ENCODE measurements at places on chromosomes 2 and 18.
A peak's percentile ranks its signal among the peaks of the same experiment; 100 is the strongest.

DNA sequence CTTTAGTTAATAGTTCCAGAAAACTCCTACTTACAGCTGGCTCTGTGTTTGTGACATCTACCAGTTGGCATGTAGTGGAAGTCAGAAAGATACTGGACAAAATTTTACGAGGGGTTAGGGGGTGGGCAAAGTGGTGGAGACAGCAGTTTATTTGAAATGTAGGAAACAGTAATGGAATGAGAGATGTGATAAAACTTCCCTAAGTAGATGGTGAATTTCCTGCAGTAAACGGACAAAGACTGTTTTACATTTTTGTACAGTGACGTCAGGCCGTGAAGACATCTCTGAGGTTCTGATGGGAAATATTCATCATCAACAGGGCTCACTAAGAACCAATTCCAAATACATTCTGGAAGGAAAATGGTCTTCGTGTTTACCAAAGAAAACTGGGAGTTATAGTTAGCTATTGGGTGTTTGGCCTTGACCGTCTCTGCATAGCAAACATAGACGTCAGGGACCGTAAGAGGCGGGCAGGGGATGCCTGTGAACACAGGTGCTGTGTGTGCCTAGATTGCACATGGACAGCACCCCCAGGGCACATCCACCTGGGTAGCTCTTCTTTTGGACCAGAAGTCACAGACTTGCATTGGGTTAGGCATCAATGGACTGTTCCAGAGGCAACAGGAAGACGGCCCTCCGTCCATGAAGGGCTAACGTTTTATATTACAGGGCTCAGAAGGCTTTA is 131.5 kb downstream of the ZNF516 start:
- no peak for DNase-seq

DNA sequence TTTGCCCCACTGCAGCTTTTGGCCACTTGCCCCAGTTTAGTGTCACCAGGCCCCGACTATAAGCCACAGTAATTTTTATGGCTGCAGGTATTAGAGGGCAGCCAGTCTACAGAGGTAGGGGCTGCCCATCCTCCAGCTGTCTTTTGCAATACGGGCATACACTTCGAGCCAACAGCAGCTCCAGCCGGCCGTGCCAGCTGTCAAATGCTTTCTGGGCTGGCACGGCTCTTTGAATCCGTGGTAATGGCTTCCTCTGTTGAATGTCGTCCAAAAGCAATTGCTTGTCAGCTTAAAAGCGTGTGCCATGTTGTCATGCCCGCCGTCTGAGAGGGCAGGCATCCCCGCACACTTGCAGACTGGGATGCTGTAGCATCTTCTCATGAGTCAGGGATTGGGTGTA is 41.3 kb downstream of the BCL2L11 start:
- DNase-seq, result no peak

DNA sequence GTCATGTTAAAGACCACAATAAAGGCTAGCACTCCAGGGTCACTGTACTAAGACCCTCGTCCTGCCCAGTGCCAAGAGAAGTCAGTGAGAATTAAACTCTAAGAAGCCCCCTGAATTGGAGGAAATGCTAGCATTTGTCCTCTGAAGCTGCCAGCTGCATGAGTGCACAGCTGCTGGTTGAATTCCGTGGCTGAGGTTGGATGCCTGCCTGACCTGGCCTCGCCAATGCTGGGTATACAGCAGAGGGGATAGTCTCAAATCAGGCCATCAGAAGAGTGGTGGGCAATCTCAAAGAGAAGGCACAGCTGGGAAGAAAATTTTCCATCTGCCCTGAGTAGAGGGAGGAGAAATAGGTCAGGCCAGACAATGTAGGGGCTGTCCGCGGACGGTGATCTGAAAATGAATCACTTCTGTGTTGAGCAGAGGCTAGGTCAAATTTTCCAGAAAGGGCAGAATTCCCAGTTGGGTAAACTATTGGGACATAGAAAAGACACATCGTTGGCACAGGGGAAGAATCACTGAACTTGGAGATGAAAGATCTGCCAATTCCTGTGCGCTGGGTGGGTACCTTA is 110.5 kb upstream of the AGAP1 start:
- DNase-seq, result no peak

- DNase-seq, result no peak
Measured at GRCh38 chr2:26723991-26724750, 31.6 kb downstream of the KCNK3 start.

GRCh38 chr2:191115804-191116203 is 35.0 kb downstream of the STAT4 start:
- DNase-seq, result no peak

DNA sequence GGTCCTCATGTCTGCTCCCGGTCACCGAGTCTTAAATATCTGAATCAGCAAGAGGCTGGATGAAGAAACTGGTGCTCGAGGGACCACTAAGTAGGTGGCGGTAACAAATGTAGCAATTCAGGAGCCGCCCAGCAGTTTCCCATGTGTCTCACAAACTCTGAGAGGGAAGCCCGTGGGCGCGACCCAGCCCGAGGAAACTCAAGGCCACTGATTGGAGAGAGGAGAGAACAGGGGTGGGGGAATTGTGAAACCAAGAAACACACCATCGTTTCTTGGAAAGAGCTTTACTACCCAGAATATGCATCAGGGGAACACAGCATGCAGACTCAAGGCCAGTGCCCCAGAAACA is 10.8 kb downstream of the MLPH start:
- no peak for DNase-seq

DNA sequence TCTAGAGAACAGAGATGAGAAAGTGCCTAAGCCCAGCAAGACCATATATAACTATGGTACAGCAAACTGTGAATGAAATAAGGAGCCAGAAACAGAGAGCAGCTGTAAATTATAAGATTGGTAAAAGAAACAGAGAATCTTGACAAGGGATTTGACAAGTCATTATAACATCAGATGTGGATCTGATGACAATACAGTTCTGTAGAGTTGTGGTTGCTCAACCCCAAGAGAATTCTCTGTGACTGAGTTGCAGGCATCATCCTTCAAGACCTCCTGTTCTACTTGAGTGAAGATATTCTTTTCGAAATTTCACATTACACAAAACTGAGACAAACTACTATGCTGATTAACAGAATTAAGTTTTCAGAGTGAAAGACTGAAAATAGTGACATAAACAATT is 343.1 kb upstream of the SLC39A10 start:
- DNase-seq, result no peak

- peak; percentile 92 for DNase-seq
Measured at GRCh38 chr2:208031608-208032019, 6.3 kb upstream of the PLEKHM3 start.

GRCh38 chr2:1591978-1592907 is 152.1 kb downstream of the PXDN start:
- DNase-seq, result peak; percentile 34

DNA sequence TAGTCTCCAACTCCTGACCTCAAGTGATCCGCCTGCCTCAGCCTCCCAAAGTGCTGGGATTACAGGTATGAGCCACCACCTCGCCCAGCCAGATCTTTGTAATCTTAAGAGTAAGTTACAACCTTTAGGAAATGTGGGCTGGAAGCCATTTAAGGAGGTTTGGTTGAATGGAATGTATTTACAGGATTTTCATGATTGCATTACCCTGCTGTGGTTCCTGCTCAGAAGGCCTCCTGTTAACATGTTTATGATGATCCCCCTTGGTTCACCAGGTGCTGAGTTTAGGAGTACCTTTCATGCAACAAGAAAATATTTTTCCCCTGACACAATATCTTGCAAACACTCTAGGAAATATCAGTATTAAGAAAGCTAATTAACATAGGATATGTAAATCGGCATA is 187.4 kb upstream of the SH3BP4 start:
- DNase-seq, result no peak

GRCh38 chr2:41870265-41870585 is 177.6 kb upstream of the PKDCC start:
- DNase-seq, result no peak

DNA sequence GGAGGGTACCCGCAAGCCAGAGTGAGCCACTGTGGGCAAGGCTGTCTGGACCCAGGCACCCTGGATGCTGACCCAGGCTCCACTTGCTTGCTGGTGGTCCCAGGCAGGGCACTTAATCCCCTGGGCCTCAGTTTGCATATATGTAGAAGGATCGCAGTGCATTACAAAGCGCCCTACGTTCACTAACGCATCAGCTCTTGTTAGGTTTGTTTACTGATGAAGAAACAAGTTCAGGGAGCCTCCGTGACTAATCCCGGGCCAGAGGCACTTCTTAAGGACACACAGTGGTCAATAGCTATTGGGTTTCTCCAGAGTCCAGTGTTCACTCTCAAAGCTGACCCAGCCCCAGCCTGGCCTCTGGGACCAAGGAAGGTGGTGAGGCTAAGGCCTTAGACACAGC is 70.2 kb downstream of the LBH start:
- DNase-seq, result no peak

GRCh38 chr18:8762968-8763367 is 57.6 kb downstream of the MTCL1 start:
- DNase-seq, result no peak

DNA sequence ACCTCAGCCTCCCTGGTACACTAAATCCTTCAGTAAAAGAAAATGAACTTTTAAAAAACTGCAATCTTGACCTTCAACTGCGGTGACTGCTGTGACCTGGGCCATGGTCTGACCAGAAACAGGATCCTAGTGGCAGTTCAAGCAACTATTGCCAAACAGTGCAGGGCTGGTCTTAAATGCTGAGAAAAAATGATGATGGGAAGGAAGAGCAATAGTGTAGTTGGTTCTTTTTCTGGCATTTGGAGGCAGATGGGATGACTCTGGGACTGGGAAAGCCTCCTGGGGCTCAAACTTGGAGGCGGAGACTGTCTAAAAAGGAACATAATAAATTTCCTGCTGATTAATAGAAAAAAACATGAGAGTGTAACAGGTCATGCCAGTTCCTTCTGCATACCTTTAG is 45.4 kb downstream of the CHN1 start:
- DNase-seq, result no peak

GRCh38 chr2:86078774-86079545 is 26.7 kb downstream of the POLR1A start:
- DNase-seq, result no peak

- no peak for DNase-seq
Measured at GRCh38 chr2:127504552-127505430, 21.5 kb downstream of the IWS1 start.

DNA sequence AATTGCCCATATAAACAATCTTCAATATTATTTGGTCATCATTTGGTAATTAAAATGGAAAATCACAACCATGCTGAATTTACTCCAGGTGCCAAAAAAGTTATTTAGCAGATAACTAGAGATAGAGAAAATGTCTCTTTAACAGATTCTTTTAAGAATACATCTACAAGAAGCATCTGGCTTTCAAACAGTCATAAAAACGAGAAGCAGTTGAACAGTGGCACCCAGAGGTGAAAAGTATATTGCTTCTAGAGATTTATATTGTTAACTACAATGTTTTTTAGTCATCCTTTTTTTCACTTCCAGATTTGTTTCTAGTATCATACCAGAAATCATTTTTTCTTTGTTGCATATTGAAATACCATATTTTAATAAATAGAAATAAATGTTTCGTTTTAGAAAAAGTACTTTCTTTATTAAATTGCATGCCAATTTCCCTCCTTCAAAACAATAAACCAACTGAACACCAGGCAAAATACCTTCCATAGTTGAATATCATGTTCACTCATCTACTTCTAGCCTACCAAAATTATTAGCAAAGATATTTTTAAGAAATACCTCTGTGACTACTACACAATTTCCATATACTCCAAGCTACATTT is 65.4 kb upstream of the HNRNPA3 start:
- peak; percentile 49 for DNase-seq

- DNase-seq, result no peak
Measured at GRCh38 chr18:78006006-78006773, 756.5 kb downstream of the GALR1 start.

DNA sequence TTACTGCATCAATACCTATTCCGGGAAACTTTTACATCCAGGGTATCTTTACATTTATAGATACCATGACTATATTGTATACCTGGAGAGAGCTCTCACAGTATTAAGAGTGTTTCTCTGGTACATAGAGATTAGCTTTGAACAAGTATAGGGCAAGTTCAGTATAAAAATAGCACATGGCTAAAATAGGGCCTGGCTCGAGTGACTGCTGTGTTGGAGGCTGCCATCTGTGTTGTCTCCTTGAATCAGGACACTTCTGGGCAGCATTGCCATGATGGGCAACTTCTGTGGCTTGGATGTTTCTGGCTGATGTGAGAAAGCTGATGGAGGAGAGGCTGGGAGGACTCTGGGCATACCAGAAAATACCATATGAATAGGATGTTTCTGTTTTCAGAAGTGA is 18.7 kb downstream of the ARHGAP28 start:
- no peak for DNase-seq

DNA sequence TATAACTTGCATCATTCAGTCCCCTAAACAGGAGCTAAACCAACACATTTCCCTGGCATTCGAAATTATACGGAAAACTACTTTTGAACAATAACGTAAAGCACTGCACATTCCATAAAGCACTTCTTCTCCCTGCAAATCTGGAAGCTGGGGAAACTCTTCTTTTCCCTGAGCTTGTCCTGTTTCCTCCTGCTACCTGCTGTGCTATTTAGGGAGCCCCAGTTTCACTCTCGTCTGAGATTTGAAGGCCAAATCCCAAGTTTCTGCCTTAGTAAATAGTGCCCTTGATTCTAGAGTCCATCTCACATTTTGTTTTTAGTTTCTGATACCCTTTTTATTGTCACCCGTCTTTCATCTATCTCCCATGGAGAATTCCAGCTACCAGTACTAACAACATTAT is 67.7 kb upstream of the OSR1 start:
- no peak for DNase-seq

DNA sequence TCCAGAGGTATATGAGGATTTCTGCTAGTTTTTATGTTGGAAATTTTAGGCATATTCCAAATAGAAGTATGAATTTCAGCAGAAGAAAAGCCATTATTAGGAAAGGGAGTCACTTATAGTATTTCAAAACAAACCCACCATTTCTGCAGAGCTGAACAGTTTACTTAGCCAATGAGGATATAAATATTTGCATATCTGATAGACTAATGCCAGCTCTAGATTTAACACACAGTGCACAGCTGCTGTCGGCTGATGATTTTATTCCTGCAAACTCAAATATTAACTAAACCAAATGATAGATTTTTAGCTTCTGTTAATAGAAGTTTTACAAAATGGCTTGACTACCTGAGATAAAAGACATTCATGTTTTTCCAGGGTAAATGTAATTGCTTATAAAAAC is 375.8 kb upstream of the FANCL start:
- no peak for DNase-seq

- DNase-seq, result peak; percentile 59
Measured at GRCh38 chr2:161122772-161123530, 37.3 kb upstream of the TANK start.

DNA sequence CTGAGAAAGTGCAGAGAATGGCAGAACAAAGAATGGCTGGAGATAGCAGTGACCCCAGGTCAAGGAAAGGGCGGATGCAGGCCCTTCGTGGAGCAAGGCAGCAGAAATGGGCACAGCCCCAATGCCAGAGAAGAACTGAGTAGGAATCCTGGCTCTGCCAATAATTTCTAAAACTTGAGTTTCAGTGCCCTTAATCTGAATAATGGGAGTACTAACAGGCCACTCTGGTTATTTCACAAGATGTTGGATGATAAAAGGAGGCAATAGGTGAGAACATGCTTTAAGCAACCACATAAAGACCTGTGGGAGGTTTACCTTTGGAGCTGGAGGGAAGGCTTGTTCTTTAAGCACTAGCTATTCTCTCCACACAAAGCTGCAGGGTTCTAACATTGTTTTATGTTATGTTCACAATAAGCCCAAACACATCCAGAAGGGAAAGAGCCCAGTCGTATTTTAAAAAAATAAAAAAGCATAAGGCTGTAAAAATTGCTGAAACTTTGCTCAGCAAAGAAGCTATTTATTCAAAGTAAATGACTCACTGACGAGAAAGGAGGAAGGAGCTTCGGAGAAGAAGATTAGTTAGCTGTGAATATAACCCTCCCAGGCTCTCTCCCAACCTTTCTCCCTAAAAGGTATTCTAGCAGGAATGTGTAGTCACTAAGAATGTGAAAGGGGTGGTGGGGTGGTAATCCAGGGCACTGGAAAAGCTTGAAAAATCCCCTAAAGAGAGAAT is 470.2 kb downstream of the TXNL1 start:
- no peak for DNase-seq

Data from Caco-2 (cell line).